Activated CD8-positive, alpha-beta memory T cell treated with anti-CD3 and anti-CD28 coated beads, Interleukin-2, amount 10 ng/mL, durations not matched to agents 7 days and 5 days (primary cell): ENCODE measurements at places on chromosomes 16 and 17. TPM values are rescaled to one million over a fixed set of nuclear protein-coding genes. Genes with fewer than 3 reads are reported as not detected.

FNDC8 gene
- total RNA-seq: not detected

DNA sequence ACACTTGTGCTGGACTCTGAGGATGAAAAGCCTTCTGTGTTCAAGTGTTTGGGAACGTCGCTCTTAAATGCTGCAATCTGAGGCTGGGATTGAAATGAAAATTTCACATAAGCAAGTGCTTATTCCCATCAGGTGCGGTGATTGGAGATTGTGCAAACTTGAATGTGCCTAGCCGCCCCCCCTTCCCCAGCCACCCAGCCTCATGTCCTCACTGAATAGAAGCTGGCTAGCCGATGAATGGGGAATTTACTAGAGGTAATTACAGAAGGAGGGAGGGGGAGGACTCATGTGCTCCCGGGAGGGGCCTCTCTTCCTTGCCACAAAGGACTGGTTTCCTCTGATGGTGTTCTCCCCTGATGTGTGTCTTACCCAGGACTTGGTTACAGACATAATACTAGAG, 544.8 kb upstream of the EEF2KMT start:
- no peak for DNase-seq
- no peak overlapping the region for H3K27ac ChIP-seq
- no peaks in the 10 kb centered on the region for H3K27me3 ChIP-seq
- H3K4me1 ChIP-seq: no peaks in the 10 kb centered on the region
- H3K36me3 ChIP-seq: no peaks in the 10 kb centered on the region

GRCh38 chr16:85761861-85762260, 11.0 kb upstream of the C16orf74 start:
- no peak for DNase-seq
- H3K36me3 ChIP-seq: no peaks in the 10 kb centered on the region
- H3K4me3 ChIP-seq: no peak overlapping the region
- H3K27ac ChIP-seq: no peak overlapping the region
- peaks cover 28% of the 10 kb centered on the region for H3K27me3 ChIP-seq

GRCh38 chr16:82257990-82258389, 88.0 kb upstream of the MPHOSPH6 start:
- H3K4me1 ChIP-seq: peaks cover 2% of the 10 kb centered on the region
- no peak overlapping the region for H3K27ac ChIP-seq
- peaks cover 7% of the 10 kb centered on the region for H3K27me3 ChIP-seq
- H3K4me3 ChIP-seq: no peak overlapping the region
- no peak for DNase-seq
- H3K36me3 ChIP-seq: peaks cover 1% of the 10 kb centered on the region

DNA sequence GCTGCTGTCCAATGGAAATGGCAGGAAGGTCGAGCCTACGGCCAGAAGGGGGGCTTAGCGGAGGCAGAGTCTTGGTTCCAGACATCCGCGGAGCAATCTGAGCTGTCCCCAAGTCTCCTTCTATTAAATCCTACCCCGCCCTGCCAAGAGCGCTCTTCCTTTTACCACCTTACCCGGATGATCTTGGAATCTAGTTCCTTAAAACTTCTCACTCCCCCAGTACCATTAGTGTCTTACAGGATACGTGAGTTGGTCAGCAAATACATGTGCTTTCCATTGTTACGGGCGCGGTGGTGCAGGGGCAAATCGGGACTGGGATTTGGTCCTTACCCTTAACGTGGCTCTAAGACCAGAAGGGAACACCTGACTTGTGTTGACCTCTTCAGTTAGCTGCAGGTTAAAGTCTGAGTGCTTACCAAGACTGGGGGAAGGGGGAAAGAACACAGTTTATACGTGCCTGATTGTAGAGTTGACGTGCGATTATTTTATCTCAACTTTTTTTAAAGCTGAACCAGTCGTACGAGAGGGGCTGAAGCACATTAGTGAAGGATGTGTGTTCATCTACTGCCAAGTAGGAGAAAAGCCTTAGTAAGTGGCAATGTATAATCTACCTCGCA, 495 bp downstream of the TXNDC17 start:
- no peak for DNase-seq
- H3K36me3 ChIP-seq: peaks cover 20% of the 10 kb centered on the region
- peaks cover 61% of the 10 kb centered on the region for H3K4me1 ChIP-seq
- peak overlapping the region; percentile 87 for H3K4me3 ChIP-seq
- H3K27me3 ChIP-seq: no peaks in the 10 kb centered on the region
